Mucosa of gallbladder (tissue), 1 donor: ENCODE measurements at places on chromosomes 6 and 20. TPM values are rescaled to one million over a fixed set of nuclear protein-coding genes. Genes with fewer than 3 reads are reported as not detected.

The MLIP gene
- 0.20 TPM for total RNA-seq

DNA sequence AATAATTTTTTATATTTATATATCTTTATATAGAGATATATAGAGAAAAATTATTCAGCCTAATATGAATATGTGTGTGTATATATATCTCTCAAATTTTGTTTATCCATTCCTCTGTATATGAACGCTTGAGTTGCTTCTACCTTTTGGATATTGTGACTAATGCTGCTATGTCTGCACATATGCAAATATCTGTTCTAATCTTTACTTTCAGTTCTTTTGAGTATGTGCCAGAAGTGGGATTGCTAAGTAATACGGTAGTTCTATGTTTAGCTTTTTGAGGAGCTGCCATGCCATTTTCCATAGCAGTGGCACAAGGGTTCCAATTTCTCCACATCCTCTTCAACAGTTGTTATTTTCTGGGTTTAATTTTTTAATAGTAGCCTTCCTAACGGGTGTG is 72.8 kb upstream of the CEP85L start:
- DNase-seq: no peak

The MDC1 gene
- total RNA-seq: 33.4 TPM

The TRIM10 gene
- total RNA-seq: 5.4 TPM

DNA sequence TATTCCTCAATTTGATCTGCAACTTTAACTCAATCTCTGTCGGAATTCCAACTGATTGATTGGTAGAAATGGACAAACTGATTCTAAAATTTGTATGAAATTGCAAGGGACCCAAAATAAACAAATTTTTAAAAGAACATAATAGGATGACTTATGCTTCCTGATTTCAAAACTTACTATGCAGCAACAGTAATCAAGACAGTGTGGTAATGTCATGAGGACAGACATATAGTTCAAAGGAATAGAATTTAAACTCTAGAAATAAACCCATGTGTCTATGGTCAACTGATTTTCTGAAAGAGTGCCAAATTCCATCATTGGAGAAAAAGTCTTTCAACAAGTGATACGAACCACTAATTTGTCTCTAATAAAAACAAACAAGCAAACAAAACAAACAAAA is 1320.1 kb upstream of the GJE1 start:
- DNase-seq: no peak

- no peak for DNase-seq
Observed at GRCh38 chr6:81636930-81637568, 115.4 kb downstream of the TENT5A start.

- DNase-seq: no peak
Observed at GRCh38 chr6:1603708-1604107, 6.0 kb upstream of the FOXC1 start.

DNA sequence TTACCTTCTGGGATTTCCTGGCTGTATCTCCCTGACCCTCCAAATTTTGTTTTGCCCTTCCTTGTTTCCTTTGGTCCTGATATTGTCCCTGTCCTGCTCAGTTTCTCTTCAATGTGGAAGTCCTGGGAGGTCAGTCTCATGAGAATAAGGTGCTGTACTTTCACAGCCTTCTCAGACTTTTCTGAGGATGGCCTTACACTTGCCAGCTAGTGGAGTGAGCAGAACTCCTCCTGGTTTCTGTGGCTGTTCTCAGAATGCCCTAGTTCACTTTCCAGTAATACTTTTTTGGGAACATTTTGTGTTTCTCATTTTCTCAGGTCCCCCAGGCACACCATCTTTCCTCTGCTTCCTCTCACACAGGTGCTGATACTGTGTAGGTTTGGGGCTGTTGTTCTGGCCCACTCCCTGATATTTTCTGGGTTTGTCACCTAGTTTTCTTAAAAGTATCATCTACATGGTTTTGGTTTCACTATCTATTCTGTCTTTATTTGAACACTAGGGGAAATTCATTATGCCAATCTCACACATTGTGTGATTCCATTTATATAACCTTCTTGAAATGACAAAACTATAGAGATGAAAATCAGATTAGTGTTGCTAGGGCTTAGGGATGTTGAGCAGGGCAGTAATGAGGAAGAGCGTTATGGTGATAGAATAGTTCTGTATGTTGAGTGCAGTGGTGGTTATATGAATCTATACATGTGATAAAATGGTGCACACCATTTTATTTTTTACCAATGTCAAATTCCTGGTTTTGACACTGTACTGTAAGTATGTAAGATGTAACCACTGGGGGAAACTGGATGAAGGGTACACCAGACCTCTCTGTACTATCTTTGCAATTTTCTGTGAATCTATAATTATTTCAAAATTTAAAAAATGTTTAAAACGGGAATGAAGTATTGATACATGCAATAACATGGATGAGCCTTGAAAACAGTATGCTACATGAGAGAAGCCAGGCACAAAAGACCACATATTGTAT is 27.2 kb upstream of the BRPF3 start:
- DNase-seq: no peak

DNA sequence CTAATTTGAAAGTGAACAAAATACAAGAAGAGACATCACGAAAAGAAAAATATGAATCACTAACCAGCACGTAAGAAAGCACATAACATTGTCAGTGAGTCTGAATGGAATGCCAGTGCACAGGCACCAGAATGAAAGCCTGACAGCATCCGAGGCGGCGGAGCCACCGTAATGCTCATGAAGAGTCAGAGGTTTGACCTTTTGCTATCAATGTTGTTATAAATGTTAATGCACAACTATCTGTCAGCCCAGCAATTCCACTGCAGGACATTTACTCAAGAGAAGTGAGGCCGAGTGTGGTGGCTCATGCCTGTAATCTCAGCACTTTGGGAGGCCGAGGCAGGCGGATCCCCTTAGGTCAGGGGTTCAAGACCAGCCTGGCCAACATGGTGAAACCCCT is 562.1 kb downstream of the PRKN start:
- DNase-seq: no peak

The RFX6 gene
- not detected for total RNA-seq

DNA sequence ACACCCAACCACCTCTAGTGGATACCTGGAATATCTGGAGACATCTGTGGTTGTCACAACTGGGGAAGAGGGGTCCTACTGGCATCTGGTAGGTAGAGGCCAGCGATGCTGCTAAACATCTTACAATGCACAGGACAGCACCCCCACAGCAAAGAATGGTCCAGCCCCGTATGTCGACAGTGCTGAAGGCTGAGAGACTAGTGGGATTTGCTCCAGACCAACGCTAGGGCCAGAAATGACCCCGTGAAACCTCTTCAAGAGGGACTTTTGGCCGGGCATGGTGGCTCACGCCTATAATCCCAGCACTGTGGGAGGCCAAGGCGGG is 7.2 kb downstream of the PREX1 start:
- no peak for DNase-seq

The WFDC10B gene
- 0.49 TPM for total RNA-seq

DNA sequence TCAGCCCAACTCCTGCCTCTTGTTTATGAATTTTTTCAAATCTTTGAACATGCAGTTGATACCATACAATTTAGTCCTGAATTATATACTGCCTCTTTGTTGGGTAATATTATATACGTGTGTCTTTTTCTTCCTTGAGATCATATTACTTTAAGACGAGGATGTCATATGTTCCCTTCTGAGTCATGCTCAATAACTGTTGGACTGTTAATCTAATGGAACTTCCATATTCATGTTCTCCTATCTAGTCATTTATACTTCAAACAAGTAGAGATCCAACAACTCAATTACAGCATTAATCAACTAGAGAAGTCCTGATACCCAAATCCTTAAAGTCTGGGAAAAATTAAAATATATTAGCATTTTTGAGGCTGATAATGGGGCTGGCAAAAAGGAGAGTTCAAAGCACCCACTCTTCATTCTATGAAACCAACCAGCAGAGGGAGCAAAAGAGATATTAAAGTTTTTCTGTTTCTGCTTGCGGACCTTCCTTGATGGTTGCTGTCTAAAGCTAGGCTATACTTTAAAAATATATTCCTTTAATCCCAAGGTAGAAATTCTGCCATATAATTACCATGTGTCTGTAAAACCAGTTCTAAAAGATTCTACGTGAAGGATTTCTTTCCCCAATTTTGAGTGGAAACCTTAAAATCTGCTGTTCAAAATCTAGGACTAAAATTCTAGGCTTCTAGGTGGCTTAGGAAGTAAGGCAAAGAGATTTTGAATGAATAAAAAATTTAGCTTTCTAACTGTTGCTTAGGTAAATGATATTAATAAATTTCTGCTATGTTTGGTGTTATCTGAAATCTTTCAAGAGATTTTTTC is 498.9 kb downstream of the BCKDHB start:
- no peak for DNase-seq

DNA sequence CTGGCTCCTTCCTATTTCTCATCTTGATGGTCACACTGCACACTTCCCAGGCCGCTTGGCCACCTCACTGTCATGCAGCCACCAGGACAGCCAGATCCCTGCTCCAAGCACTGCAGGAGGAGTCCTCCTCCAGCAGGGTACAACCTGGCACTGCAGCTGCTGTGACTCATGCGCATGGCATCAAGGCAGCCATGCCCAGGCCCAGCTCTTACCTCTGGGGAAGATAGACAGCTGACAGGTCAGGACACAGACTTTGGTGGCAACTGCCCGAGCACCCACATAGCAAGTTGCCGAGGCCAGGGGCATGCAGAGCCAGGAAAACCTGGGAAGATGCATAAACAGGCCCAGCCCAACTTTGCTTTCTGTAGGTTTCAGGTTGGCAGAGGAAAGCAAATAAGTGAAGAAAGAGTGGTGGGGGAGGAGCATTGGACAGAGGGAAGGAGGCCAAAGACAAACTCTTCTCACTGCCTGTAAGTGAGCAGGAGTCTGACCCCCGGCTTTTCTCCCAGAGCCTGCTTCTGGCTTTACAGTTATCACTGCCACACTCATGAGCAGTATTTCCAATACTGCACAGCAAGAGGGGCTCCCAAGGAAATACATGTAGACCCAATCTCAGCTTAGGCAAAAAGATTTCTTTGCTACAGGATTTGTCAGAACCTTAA is 38.8 kb downstream of the SLC22A3 start:
- peak; percentile 84 for DNase-seq

The IPCEF1 gene
- 3.3 TPM for total RNA-seq

- no peak for DNase-seq
Observed at GRCh38 chr6:56852260-56853010, 102.5 kb upstream of the BEND6 start.

The C20orf96 gene
- 10.6 TPM for total RNA-seq

DNA sequence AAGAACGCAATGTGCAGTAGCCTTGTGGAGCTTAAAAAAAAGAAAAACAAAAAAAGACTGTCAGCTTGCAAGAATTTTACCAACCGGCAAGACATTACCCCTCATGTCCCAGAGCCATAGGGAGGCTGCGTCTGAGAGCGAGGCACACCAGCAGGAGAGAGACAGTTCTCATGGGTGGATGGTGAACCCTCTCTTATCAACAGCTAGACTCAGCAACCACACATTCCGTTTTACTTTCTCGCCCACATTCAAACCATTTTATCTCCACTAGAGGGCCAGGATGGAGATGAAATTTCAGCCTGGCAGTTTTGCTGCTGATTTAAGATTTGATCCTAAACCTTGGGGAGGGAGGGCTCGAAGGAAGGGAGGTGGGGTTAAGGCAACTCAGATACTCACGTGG is 247.0 kb downstream of the ATXN1 start:
- DNase-seq: no peak

DNA sequence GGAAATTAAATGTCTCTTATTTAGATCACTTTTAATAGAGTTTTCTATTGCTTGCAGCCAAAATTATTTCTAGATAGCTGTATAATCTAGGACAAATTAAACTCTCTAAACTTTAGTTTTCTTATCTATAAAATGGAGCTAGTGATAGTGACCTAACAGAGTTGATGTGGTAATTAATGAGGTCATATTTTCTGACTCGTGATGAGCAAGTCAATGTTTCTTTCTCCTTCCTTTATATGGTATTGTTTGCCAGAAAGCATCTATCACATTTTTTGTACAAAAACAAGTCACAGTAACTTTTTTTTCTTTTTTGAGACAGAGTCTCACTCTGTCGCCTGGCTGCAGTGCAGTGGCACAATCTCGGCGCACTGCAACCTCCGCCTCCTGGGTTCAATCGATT is 267.7 kb downstream of the FARS2 start:
- no peak for DNase-seq

DNA sequence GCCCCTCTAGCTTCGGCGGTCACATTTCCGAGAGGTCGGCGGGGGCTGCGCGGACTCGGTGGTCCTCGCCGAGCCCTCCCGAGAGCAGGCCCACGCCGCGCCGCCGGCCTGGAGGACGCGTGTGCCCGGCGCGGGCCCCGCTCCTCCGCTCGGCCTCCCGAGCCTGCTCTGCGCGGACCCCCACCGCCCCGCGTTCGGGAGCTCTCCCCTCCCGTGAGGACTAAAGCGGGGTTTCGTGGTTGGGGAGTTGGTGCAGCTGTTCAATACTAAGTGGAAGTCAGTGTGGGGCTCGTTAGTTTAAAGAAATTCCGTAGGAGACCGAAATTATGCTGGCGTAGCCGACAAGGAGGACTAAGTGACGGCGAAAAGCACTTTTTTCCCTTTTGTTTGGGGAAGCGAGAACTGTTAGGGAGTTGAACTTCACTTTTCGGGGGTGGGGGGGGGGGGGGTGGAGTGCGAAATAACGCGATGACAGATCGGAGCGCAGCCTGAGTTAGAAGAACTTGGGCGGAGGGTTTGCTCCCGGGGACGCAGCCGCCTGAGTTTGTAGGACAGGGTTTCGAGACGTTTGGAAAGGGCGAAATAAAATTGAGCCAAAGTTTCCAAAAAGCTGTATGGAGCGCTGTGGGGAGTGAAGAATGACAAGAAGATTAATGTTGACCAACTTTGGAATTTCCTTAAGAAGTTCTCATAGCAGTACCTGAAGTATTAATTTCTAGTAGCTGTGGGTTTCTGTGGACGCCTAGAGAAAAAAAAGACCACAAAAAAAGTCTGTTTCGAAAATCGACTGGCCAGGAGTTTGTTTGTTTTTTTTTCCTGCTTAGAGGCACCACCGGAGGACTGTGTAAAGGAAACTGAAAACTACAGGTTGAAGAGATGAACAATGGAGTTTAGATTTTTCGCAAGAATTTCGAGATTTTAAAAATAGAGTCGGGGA is 1.4 kb downstream of the QKI start:
- DNase-seq: peak; percentile 31

DNA sequence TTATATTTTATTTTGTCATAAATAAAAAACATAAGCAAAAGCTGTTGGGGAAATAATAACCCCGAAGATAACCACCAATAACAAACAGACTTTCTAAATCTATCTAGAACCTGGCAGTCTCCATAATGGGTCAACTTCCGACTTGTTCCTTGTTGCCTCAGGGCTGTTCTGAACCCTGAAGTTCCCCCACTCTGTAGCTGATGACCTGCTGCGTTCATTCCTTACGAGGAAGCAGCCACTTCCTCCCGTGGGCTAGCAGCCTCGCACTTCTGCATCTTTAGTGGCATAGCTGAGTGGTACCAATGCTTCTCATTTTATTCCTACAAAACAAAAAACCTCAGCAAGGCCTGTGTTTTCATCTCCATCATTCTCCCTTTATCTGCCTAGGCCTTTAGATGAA is 103.0 kb downstream of the PLEKHG1 start:
- DNase-seq: no peak

DNA sequence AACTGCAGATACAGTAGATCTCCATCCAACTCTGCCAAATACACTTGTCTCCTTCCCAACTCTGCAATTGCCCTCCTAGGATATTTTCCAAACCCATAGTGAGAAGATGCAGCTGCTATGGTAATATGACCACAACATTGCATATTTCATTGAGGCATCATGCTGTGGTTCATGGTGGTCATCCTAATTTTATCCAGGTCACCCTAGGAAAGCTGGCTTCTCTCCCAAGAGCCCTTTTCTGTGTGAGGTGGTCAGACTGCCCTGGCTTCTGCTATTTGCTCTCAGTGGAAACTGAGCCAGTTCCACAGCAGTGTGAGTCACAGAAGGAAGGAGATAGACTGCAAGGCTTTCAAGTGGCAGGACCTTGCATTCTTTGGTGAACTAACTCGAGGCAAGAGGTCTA is 5.5 kb downstream of the OGFRL1 start:
- DNase-seq: peak; percentile 26
